ENCODE measurements at places on chromosomes 2 and 18. TPM values are rescaled to one million over a fixed set of nuclear protein-coding genes. Genes with fewer than 3 reads are reported as not detected.

DNA sequence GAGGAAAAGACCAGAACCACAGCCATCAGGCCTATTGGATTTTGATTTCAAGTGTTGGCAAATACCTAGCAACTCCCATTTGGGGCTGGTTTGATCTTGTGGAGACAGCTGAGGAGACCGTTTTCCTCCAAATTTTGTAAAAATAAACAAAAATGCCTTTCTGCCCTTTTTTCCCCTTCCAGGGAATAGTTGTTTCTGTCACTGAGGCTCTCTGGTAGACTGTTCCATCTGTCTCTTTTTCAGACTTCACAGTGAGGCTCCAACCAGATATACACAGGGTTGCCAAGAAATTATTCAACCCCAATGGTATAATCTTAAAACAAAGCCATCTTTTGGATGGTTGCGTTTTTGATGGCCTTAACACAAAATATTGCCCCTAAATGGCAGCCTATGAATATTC is 115.7 kb downstream of the ACOXL start:
- DNase-seq = no peak

Gene MEP1B
- not detected for total RNA-seq

Gene TDRD15
- not detected for total RNA-seq

- DNase-seq = no peak
Measured at GRCh38 chr2:68134554-68134953, 23.1 kb upstream of the PNO1 start.

GRCh38 chr2:20365249-20365817 is 14.7 kb upstream of the PUM2 start:
- no peak for DNase-seq

DNA sequence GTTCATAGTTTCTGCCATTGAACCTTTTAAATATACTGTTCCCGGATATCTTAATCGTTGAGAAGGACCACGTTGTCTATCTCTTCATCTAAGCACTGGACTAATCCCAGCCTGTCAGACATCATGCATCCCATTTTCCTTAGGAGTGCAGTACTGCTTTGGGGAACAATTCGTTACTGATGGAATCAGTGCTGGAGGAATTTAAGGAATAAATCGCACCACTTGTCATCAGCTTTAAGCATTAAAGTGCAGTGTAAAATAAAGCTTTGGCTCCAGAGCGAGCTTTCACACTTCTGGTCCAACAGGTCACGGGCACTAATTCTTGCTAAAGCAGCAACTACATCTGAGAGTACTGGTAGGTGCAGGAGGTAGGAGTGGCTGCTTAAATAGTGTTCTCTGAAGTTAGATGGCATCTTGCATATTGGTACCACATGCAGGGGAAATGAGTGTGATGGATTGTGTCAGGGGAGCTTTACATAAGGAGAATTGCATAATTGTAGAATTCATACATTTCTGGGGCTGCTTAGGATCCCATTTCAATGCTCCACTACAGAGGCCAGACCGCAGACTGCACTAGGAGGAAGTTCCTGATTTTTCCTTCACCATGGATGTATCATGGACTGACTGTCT is 105.7 kb upstream of the RASGRP3 start:
- DNase-seq = no peak

Gene IL36G
- 0.65 TPM for total RNA-seq

- DNase-seq = no peak
Measured at GRCh38 chr18:45007531-45007930, 326.8 kb downstream of the SETBP1 start.

DNA sequence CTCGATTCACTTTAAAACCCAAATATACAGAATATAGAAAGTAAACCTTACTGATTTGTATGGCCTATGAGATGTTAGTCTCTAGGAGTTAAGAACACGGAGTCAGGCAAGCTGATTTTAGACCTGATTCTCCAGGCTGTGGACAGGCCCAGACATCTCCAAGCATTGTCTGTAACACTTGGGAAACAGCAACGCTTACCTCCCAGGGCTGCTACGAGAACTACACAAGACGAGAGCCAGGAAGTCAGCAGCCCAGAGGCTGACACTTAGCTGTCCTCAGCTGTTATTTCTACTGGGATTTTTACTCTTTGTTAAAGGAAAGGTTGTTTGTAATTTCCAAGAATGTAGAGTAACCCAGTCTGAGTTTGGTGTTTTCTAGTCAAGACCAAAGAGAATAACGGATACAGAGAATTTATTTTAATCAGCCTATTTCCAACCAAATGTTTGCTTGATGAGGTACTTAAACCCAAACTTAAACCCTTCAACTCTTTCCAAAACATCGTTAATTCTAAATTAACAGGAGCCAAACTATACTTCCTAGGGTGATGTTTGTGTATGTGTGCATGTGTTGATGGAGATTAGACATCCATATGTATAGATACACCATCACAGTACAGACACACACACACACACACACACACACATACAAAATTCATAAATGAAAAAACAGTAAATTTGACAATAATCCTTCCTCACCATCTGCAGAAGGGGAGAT is 123.4 kb downstream of the LAMA1 start:
- DNase-seq = no peak

DNA sequence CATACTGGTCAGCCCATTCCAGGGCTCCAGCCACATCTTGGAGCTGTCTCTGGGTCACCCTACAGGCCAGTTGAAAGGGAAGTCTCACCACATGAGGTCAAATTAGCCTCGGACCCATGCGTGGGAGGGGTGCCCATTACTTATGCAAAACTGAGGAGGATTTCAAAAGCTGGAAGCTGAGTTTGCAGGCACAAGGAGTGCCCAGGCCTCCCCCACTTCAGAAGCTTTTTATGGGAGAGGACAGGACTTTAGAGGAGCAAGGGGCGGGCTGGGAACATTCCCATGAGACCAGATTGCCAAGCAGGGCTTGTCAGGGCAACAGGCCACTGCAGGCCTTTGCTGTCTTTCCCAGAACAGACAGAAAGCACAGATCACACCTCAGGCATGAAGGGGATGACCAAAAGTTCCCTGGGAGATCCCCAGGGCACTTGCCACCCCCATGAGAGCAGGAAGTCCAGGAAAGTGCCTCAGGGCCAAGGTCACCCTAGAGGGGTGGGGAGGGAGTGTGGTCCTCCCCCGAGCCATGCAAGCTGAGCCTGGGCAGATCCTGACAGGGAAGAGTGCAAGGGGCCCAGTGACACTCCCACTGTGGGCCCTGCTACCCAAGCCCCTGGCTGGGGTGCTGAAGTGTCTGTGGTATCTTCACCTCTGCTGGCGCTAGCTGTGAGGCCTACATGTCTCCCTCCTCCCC is 267.7 kb downstream of the BCL11A start:
- no peak for DNase-seq

GRCh38 chr2:173354073-173354581 is 545 bp upstream of the CDCA7 start:
- no peak for DNase-seq

- no peak for DNase-seq
Measured at GRCh38 chr2:233080836-233081229, 20.7 kb downstream of the INPP5D start.

- no peak for DNase-seq
Measured at GRCh38 chr2:233447506-233448219, 93.4 kb downstream of the DGKD start.
